ENCODE measurements at places on chromosomes 6 and 20.

DNA sequence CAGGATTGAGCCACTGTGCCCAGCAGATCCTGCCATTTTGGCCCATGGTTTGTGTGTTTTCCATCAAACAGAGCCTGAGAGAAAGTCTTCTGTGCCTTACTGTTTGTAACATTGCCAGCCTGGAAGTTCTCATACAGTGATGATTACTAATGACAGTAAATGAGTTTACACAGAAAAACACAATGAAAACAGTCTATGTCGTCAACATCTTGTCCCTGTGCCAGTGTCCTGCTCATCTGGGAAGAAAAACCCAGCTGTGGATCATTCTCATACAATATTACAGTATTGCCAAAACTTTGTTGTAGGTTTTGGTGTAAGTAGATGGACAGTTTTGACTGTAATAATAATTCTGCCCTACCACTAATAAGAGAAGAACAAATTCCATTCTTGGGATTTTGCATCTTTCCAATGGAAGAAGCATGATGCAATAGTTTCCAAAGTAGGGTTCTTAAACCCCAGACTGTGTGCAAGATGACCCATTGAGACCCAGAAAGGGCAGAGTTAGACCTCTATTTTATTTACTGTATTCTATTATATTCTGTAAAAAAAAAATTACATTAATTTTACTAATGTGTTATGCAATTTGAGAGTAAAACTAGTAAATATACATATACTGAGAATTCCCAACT, 135.0 kb upstream of the JARID2 start:
- no peak for DNase-seq

GRCh38 chr6:40343318-40343876, 243.8 kb downstream of the LRFN2 start:
- DNase-seq, result no peak

DNA sequence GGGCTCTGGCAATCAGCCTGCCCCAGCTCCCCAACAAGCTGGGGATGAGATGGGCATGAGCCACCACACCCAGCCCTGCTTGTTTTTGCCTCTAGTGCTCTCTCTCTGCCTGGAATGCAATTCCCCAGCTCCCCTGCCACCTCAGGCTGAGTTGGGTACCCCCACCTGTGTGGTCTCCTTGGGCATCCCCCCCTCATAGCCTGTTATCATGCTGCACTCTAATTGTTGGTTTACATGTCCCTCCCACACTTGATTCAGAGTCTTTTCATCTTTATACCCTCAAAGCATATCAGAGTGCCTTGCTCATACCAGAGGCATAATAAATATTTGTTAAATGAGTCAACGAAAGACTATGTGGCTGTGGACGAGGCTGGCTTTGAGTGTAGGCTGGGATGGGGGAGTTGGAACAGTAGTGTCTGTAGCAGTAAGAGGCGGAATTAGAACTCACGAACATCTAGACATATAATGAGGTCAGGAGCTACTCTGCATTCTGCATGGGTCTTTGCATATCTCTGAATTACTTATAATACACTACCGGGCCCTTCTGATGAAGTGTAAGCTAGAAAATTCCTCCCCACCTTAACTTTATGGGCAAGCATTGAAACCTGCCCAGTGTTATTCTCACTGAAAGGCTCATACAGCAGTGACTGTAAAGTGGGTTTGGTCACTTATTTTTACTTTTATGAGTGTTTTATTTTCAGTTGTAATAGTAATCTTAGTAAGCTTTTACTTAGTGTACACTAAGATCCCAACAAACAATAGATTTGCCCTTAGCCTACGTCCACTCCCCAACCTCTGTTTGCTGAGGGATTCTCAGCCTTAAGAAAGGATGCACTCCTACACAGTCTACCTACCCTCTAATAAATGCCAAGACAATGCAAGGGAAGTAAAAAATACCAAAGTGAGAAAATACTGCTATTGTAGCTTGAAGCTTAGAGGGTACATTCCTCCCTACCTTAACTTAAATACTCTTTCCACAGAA, 58.7 kb downstream of the EDN1 start:
- no peak for DNase-seq

DNA sequence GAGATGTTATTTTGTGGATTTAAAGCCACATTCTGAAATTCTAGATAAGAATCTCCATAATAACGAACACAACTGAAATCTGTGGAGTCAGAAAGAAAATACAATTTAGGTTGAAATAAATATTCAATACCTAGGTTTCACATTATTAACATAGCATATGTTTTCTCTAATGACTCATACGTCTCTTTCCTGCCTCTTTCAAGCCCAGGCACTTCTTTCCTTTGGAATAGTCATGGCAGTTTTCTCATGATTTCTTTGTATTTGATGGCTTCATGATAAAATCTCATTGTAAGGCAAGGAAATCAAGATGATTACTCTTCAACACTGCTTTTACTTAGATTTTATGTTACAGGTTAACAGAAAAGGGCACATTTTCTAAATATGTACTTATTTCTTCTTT, 803.7 kb downstream of the PHF3 start:
- DNase-seq, result no peak

DNA sequence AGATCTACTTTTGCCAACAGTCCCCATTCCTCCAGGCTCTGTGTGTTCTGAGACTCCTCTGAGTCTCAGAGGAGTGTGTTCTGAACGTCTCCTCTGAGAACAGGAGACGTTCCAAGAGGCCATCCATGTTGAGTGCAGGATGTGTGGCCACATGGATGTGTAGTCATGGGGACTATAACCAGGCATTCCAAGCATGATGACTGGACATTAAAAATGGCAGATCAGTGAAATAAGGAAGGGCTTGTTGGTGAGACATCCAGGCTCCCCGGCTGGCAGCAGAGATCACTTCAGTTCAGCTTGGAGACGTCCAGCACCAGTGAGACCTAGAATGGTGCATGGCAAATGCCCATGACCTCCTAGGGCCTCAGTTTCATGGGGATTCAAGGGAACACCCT, 34.3 kb upstream of the POU5F1 start:
- no peak for DNase-seq

DNA sequence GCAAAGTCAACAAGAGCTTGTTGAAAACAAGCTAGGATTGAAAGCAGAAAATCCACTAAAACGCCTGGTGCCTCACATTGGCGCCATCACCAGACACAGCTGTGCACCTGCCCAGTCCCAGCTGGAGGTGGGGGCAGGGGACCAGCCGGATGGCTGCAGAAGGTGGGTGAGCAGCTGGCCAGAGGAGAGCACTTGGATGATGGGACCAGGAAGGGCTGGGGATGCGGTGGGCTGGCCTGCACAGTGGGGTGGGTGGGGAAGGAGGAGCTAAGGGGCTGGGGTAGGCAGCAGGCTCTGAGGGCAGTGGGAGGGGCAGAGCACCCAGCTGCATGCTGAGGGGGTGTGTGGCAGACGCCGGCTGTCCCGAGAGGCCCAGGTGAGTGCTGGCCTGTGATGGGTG, 7.1 kb downstream of the CABLES2 start:
- DNase-seq, result no peak

DNA sequence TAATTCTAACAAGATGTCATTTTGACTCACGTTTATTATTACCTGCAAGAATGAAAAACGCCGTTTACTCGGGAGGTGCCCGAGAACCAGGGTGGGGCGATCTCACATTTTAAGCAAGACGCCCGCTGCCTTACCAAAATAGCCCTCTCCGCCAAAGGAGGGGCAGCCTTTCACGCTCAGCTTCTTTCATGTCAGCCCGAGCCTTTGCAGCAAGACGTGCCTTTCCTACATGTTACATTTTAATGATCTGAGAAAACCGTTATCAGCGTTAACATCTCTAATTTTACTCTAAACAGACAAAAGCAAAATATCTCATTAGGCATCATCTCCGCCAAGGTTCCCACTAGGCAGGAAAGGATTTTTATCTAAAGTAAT, 2.0 kb downstream of the BACH2 start:
- no peak for DNase-seq

DNA sequence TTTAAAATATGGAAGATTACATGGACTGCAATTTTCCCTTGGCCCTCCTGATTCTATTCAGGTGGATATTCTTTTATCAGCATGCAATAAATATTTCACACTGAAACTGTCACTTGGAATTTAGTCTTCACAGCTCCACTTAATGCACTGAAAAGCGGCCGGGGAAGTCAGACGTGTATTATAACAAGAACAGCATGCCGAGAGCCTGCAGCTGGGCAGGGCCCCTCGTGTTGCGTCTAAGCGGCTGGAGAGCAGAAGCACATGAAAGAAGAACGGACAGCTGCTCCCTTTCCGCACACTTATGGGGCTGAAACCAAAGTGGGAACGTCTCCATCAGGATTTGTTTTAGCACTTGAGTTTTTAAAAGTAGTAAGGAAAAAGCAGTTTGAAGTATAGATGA, 57.2 kb downstream of the LYRM4 start:
- no peak for DNase-seq

DNA sequence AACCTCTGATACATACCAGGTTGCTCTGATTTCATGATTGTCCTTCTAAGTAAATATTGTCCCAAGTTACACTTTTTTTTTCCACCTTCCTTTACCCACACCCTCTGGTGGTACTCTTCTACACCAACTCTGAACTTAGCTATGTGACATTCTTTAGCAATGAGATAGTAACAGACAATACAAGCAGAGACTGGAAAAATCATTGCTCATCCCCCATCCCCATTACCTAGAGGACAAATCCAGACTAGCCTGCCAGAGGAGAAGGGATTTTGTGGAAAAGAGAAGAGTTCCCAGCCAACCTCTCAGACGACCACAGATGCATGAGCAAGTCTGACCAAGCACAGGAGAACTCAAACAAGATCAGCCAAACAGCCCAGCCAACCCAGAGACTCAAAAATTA, 32.8 kb upstream of the TFAP2B start:
- no peak for DNase-seq

GRCh38 chr6:7215131-7215530, 97.9 kb downstream of the SSR1 start:
- DNase-seq, result no peak

DNA sequence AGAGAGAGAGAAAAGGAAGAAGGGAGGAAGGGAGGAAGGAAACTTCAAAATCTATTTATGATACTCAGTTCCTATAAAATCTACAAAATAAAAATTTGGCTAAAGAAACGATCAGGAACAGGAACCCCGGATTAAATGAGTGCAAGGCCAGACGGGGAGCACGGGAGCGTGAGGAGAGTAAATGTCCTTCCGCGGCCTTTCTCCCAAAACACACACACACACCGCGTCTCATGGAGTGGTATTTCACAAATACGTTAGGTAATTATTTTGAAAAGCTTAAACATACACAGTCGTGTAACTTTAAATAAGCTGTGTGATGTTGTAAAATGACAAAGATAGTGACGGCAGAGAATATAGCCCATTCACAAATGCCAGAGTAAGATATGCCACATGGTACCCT, 125.7 kb upstream of the AFDN start:
- no peak for DNase-seq

DNA sequence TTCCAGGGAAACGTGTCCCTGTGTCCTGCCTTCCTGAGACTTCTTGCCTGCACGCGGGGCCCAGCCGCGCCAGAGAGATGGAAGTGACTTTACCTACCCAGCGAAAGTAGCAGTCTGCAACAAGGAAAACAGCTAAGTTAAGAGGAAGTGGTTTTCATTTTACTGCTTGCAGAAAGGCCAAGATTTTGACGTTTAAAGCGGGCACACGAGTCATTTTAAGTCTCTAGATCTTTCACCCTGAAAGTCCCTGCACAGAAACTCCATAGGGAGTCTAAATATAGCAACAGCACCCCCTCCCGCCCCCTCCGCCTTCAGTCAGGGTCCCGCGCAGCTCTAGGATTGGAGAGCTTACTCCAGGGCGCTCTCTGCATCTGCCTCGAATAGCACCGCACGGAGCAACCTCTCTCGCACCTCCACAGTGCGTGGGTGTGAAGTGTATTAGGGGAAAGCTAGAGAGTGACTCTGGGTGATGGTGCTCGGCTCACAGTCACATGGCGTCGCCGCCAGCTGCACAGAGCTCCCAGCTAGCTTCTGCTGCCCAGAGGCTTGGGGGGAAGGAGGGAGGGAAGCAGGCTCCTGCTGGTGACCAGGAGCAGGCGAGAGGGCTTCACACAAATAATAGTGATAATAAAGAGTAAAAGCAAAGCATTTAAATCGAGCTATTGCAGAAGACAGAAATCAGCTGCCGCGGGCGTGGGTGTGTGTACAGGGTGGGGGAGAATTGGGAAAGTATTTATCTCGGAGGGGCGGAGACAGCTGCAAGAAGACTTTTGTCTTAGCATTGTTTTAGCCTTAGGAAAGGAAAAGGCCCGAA, 1.8 kb upstream of the KCNQ5 start:
- peak; percentile 69 for DNase-seq

DNA sequence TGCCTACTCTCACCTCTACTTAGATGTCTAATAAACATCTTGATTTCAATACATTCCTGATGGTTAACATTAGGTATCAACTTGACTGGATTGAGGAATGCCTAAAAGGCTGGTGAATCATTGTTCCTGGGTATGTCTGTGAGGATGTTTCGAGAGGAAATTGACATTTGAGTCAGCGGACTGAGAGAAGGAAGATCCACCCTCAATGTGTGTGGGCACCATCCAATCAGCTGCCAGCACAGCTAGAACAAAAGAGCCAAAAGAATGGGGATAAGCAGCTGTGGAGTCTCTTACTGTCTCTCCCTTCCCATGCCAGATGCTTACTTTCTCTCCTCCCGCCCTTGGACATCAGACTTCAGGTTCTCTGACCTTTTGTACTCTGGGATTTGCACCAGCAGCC, 128.6 kb upstream of the HS3ST5 start:
- no peak for DNase-seq

- DNase-seq, result no peak
Measured at GRCh38 chr20:48024539-48024938, 239.3 kb upstream of the SULF2 start.

- DNase-seq, result no peak
Measured at GRCh38 chr6:162177746-162178145, 549.8 kb downstream of the PRKN start.

GRCh38 chr6:118350881-118351430, 197.1 kb upstream of the PLN start:
- DNase-seq, result no peak

GRCh38 chr6:168574699-168575195, 133.8 kb downstream of the SMOC2 start:
- DNase-seq, result no peak

DNA sequence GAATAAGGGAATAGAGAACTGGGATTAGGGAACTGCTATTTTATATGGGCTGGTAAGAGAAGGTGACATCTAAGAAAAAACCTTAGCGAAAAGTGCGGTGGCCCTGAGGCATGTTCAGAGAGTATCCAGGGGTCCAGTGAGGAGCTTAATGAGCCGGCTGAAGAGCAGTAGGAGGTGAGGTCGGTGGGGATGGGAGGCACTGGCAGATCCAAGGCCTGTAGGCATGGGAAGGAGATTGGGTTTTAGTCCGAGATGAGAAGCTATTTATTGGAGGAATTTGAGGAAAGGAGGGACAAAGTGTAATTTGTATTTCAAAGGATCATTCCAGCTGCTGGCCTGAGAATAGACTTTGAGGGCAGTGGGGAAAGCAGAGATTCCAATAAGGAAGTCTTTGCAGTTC, 123.8 kb downstream of the QKI start:
- DNase-seq, result no peak

GRCh38 chr6:79607000-79607399, 24.1 kb upstream of the SH3BGRL2 start:
- DNase-seq, result no peak
